ENCODE measurements at places on chromosomes 1 and 21.

DNA sequence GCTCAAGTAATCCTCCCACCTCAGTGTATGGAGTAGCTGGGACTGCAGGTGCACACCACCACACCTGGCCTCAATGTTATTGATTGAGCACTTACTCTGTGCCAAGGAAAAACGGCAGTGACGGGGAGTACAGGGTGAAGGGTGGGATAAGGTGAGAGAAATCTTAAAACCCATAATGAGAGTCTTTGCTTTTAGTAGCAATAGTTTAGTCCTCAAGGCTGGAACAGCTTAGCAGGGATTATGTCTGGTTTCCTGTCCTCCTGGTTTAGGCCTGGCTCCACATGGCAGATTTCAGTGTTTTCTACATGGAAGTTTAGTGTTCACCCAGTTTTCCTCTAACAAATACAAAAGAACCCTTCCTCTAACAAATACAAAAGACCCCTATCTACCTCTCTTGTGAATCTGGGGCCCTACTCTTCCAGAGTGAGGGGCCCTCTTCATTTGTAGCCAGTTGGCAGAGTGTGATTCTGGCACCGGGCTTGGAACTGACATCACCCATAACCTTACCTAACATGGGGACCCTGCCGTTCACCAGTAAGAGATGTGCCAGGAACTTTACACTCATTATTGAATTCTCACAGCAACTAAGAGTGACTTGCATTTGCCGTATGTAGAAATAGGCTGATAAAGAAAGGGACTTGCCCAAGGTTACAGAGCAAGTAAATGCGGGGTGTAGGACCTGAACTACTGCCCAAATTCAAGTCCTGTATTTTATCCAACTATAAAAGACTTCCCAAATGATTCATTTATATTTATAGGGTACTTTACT lies 6.9 kb downstream of the ZNF691 start:
- no peak for DNase-seq

- DNase-seq, result no peak
Measured at GRCh38 chr1:227740401-227740960, 5.2 kb downstream of the SNAP47 start.

- no peak for DNase-seq
Measured at GRCh38 chr1:110320168-110320518, 19.0 kb upstream of the RBM15 start.

DNA sequence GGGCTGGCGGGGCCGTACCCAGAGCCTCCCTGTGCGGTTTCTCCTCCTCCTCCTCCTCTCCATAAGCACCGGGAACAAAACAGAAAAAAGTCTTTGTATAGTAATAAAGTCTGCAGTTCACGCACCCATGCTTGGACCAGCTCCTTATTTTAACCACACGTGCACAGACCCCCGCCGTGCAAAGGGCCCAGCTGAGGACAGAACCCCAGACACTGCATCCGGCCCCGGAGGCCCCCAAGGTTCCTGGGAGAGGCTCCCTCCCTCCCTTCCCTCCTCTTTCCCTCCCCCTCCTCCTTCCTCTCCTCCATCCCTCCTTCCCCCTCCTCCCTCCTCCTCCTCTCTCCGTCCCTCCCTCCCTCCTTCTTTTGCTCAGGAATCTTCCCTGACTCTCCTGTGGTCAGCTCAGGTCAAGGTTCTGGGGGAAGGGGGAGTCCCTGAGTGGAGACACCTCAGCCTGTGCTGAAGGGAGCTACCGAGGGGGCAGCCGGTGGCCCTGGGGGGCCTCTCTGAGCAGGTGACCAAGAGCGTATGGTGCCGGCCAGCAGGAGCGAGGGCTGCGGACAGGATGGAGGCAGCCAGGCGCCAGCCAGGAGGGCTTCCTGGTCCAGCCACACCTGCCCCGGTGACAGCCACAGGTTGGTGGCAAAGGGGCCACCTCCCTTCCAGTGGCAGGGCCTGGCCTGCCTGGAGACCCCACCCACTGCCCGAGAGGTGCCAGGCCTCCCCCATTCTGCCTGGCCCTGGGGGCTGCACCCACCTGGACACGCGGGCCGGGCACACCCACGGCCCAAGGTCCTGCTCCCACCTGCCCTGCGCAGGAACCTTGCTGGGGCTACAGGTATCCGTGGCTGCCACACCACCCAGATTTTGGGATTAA lies 3.2 kb upstream of the TTLL10 start:
- no peak for DNase-seq

GRCh38 chr1:116268211-116268610 lies 104.8 kb upstream of the ATP1A1 start:
- DNase-seq, result no peak

- DNase-seq, result no peak
Measured at GRCh38 chr21:38181096-38181495, 75.7 kb upstream of the KCNJ15 start.
